Fibroblast of the aortic adventitia (primary cell): ENCODE measurements at places on chromosomes 1 and 21. TPM values are rescaled to one million over a fixed set of nuclear protein-coding genes. Genes with fewer than 3 reads are reported as not detected.

Gene VWA5B1
- total RNA-seq: not detected in 2 replicates

Gene FAM177B
- not detected in 2 replicates for total RNA-seq

DNA sequence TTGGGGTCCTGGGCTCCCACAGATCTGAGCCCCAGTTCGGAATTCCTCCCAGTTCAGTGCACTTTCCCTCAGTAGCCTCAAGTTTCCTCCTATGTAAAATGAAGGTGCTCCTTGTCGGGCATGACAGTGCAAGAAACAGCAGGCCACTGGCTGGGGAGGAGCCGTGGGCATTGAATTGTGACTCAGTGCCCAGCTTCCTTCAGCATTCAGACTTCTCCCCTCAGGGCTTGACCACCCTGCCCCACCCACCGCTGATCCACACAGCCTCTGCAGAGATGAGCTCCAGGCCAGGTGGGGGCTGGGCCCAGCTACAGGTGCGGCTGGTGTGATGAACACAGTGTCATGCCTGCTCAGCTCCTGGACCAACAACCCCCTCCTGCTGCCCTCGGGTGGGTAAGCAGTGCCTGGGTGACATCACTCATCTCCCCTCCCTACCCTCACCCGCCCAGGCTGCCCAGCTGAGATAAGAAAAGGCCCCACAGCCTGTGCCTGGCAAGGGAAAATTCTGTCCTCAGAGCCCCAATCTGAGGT, 4.9 kb downstream of the MOB3C start:
- DNase-seq: no peak

GRCh38 chr1:48205522-48205921, 17.0 kb upstream of the SLC5A9 start:
- no peak for DNase-seq

DNA sequence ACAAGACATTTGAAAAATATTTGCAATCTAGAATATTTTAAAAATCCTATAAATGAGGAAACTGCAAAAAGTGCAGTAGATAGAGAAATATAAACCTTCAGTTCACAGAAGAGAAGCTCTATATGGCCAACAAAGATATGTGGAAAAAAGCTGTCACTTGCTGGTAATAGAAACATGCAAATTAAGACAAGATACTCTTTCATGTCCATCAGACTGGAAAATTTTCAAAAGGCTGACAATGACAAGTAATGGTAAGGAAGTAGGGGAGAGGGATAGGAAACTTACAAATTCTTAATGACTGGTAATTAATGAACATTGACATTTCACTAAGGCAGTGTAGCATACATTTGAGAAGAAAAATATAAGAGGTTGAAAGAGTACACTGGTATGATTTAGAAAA, 147.9 kb downstream of the MRPL39 start:
- DNase-seq: no peak
